ENCODE measurements at places on chromosomes 6 and 20.

DNA sequence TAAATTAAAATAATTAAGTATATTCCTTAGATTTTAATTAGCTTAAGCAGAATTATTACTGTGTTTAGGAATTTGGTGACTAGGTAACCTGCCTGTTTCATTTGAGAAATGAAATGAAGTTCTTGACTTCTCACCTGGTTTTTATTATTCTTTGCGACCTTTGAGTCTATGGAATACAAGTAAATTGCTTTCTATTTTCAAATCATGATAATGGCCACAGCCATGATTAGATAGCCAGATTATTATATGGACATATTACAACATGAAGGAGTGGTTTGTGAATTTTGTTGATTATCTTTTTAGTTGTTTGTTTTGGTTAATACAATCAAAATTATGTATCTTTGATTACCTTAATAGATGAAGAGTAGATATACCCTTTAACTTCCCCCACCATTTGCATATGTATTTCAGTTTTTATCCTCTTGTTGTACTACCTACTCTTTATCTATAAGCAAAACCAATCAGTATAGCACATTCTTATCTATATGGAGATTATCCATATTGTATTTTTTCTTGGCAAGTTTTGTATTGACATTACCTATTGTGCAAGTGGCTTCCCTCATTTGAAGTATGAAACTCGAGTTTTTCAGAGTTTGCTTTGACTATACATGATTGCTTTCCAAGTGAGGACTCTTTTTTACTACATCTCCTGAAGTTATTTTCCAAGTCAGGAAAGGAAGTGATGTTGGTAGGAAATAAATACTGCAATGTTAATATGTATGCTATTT lies 47.9 kb downstream of the CD2AP start:
- no peaks in the 10 kb centered on the region for H3K36me3 ChIP-seq
- H3K27ac ChIP-seq, result no peak overlapping the region
- no peak for DNase-seq
- H3K4me3 ChIP-seq, result no peak overlapping the region
- H3K27me3 ChIP-seq, result no peaks in the 10 kb centered on the region

- H3K4me1 ChIP-seq, result peaks cover 15% of the 10 kb centered on the region
- no peak for DNase-seq
- no peaks in the 10 kb centered on the region for H3K36me3 ChIP-seq
- no peak overlapping the region for H3K4me3 ChIP-seq
- no peak overlapping the region for H3K27ac ChIP-seq
- no peaks in the 10 kb centered on the region for H3K27me3 ChIP-seq
Measured at GRCh38 chr6:34359418-34360158, 32.9 kb downstream of the NUDT3 start.

GRCh38 chr6:129345890-129346289 lies 364.1 kb downstream of the ARHGAP18 start:
- H3K4me1 ChIP-seq, result no peaks in the 10 kb centered on the region
- no peak for DNase-seq
- no peak overlapping the region for H3K4me3 ChIP-seq
- H3K27me3 ChIP-seq, result no peaks in the 10 kb centered on the region
- no peak overlapping the region for H3K27ac ChIP-seq

GRCh38 chr6:112881027-112881426 lies 533.9 kb downstream of the RFPL4B start:
- no peak for DNase-seq
- no peak overlapping the region for H3K4me3 ChIP-seq
- no peaks in the 10 kb centered on the region for H3K27me3 ChIP-seq
- no peak overlapping the region for H3K27ac ChIP-seq
- peaks cover 9% of the 10 kb centered on the region for H3K4me1 ChIP-seq

Data from keratinocyte (primary cell).